ENCODE measurements at places on chromosomes 11 and 22. TPM values are rescaled to one million over a fixed set of nuclear protein-coding genes. Genes with fewer than 3 reads are reported as not detected.
A peak's percentile ranks its signal among the peaks of the same experiment; 100 is the strongest.

- H3K4me3 ChIP-seq = no peak overlapping the region
- no peak overlapping the region for H3K27ac ChIP-seq
- peaks cover 2% of the 10 kb centered on the region for H3K4me1 ChIP-seq
- H3K27me3 ChIP-seq = no peaks in the 10 kb centered on the region
- H3K36me3 ChIP-seq = no peaks in the 10 kb centered on the region
Observed at GRCh38 chr11:45162916-45163879, 16.8 kb downstream of the PRDM11 start.

GRCh38 chr22:40595497-40596234 lies 40.9 kb downstream of the MRTFA start:
- H3K27me3 ChIP-seq = no peaks in the 10 kb centered on the region
- no peaks in the 10 kb centered on the region for H3K4me1 ChIP-seq
- no peaks in the 10 kb centered on the region for H3K36me3 ChIP-seq
- no peak for DNase-seq

DNA sequence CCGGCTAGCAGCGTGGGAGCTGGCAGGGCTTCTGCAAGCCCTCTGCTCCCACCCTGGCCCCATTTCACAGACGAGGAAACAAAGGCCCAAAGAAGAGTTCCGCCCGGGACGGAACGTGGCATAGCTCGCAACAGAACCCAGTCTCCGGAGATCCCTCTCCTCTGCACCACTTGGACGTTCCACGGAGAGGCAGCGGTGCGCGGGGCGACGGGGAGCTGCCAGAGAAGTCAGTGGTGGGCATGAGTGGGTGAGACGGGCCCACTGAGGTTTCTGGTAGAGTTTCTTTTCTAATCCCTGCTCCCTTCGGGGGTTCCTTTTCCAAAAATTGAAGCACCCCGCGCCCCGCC lies 554 bp upstream of the NECTIN1 start:
- no peak for DNase-seq
- H3K27me3 ChIP-seq = no peaks in the 10 kb centered on the region
- H3K27ac ChIP-seq = peak overlapping the region; percentile 89
- no peaks in the 10 kb centered on the region for H3K4me1 ChIP-seq
- H3K4me3 ChIP-seq = peak overlapping the region; percentile 64

DNA sequence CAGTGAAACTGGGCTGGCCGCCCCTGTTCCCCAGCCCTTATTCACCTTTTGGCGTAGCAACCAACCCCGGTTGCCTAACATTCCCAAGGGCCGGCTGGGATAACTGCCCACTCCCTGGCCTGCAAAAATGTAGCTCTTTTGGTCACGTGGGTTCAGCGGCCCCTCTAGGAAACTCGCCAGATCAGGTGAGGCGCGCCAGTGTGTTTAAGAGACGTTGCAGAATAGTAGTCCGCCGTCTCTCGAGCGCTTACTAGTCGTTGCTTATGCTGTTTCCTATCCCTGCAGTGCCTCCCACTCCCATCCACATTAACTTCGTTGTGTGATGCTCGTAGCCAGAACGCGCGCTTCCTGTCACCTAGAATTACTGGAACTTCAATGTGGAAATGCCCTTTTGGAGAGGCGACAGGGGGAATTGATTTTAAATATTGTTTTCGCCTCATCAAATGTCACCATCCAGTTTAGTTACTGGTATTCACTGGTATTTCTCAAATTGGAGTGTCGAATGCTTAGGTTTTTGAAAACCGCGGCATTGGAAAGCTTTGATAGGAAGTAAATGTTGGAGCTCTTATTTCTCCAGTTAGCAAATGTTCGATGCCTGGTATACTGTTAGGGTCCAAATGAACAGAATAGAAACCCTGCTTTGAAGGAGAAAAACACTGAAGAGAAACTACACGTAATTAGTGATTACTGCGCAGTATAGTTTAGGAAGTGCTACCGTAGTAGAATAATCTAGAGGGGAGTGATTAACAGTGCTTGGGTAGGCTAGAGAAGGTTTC lies 823 bp downstream of the CEP57 start:
- peak overlapping the region; percentile 99 for H3K27ac ChIP-seq
- peak; percentile 65 for DNase-seq
- H3K27me3 ChIP-seq = no peaks in the 10 kb centered on the region
- H3K4me3 ChIP-seq = peak overlapping the region; percentile 76
- no peaks in the 10 kb centered on the region for H3K36me3 ChIP-seq
- H3K4me1 ChIP-seq = no peaks in the 10 kb centered on the region

DNA sequence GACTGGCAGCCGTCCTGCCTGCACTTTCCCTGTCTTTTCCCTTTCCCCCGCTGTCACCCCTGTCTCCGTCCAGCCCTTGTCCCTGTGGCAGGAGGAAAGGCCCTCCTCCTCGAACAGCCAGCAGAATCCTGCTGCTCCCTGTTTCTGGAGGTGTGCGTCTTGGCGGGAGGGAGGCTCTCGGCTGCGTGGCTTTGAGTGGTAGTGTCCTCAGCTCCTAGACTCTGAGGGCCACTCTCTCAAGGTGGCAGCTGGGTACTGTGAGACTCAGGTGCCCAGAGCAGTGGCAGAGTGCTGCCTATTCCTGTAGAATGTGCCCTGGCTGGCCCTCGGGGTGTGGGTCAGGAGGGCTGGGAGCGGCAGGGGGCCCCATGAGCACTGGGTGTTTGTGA lies 9.1 kb upstream of the RANBP1 start:
- H3K4me3 ChIP-seq = no peak overlapping the region
- no peak for DNase-seq
- H3K4me1 ChIP-seq = no peaks in the 10 kb centered on the region
- no peaks in the 10 kb centered on the region for H3K27me3 ChIP-seq
- H3K27ac ChIP-seq = no peak overlapping the region
- no peaks in the 10 kb centered on the region for H3K36me3 ChIP-seq

GRCh38 chr22:42743501-42743991 lies 22.9 kb upstream of the A4GALT start:
- DNase-seq = peak; percentile 79
- no peaks in the 10 kb centered on the region for H3K36me3 ChIP-seq
- H3K4me1 ChIP-seq = no peaks in the 10 kb centered on the region
- no peak overlapping the region for H3K4me3 ChIP-seq
- peak overlapping the region; percentile 74 for H3K27ac ChIP-seq
- H3K27me3 ChIP-seq = no peaks in the 10 kb centered on the region

Gene TEX12
- total RNA-seq = not detected
